Trophoblast cell (in vitro differentiated cells and primary cell): ENCODE measurements at places on chromosomes 7 and 10.
A peak's percentile ranks its signal among the peaks of the same experiment; 100 is the strongest.

- H3K36me3 ChIP-seq = no peaks in the 10 kb centered on the region
- DNase-seq = no peak
- H3K27ac ChIP-seq = no peak overlapping the region
- peaks cover 20% of the 10 kb centered on the region for H3K4me1 ChIP-seq
These were observed 35.8 kb downstream of the LAMB4 start for GRCh38 chr7:108094346-108094745.

- no peaks in the 10 kb centered on the region for H3K27me3 ChIP-seq
- H3K4me1 ChIP-seq = no peaks in the 10 kb centered on the region
- no peak overlapping the region for H3K4me3 ChIP-seq
These were observed 985.1 kb downstream of the SORCS1 start for GRCh38 chr10:106179430-106179829.

- DNase-seq = no peak
- no peaks in the 10 kb centered on the region for H3K27me3 ChIP-seq
- H3K27ac ChIP-seq = no peak overlapping the region
- H3K4me3 ChIP-seq = no peak overlapping the region
These were observed 3.1 kb downstream of the KBTBD2 start for GRCh38 chr7:32888505-32888904.

- no peaks in the 10 kb centered on the region for H3K36me3 ChIP-seq
- H3K27me3 ChIP-seq = no peaks in the 10 kb centered on the region
- no peak overlapping the region for H3K27ac ChIP-seq
- no peak for DNase-seq
- H3K4me3 ChIP-seq = no peak overlapping the region
These were observed 195.7 kb downstream of the HERPUD2 start for GRCh38 chr7:35499226-35499625.

- no peak overlapping the region for H3K27ac ChIP-seq
- no peak for DNase-seq
- no peak overlapping the region for H3K4me3 ChIP-seq
- no peaks in the 10 kb centered on the region for H3K27me3 ChIP-seq
- no peaks in the 10 kb centered on the region for H3K4me1 ChIP-seq
These were observed 122.2 kb downstream of the PDE1C start for GRCh38 chr7:31948029-31948428.

DNA sequence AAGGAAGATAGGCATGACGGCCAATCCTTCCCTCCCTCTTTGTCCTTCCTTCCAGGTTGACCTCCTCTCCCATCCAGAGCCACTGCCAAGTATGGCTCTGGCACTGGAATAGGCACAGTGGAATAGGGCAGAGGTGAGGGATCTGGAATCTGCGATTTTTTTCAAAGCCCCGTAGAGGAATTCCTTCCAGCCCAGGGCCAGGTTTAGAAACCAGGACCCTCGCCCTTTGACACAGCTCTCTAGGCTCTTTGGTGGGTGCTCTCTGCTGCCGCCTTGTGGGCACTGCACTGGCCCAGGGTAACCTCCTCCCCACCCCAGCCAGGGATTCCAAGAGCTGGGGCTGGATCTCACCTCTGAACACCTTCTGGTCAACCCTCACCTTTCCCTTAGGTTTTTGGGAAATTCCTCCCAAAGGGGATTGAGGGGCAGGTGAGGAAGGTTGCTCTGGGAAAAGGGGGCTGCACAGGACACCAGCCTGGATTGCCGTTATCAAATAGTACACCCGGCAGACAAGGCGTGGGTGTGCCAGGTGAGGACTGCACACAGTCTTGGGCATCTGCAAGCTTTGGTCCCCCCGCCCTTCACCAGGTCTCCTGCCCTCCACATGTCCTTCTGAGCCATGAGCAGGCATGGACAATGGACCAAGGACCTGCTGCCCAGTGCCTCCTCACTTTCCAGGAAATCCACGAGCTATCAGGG is 22.8 kb downstream of the C10orf105 start:
- H3K4me3 ChIP-seq = peak overlapping the region; percentile 39
- H3K27ac ChIP-seq = no peak overlapping the region
- H3K4me1 ChIP-seq = no peaks in the 10 kb centered on the region

- no peak overlapping the region for H3K4me3 ChIP-seq
- no peaks in the 10 kb centered on the region for H3K27me3 ChIP-seq
- no peaks in the 10 kb centered on the region for H3K36me3 ChIP-seq
- no peak for DNase-seq
- H3K4me1 ChIP-seq = no peaks in the 10 kb centered on the region
These were observed 152.7 kb downstream of the BICC1 start for GRCh38 chr10:58665361-58665760.

- H3K36me3 ChIP-seq = peaks cover 2% of the 10 kb centered on the region
- H3K4me1 ChIP-seq = peaks cover 44% of the 10 kb centered on the region
- no peaks in the 10 kb centered on the region for H3K27me3 ChIP-seq
- H3K27ac ChIP-seq = no peak overlapping the region
These were observed 29.6 kb downstream of the MINDY4 start for GRCh38 chr7:30800785-30801252.

DNA sequence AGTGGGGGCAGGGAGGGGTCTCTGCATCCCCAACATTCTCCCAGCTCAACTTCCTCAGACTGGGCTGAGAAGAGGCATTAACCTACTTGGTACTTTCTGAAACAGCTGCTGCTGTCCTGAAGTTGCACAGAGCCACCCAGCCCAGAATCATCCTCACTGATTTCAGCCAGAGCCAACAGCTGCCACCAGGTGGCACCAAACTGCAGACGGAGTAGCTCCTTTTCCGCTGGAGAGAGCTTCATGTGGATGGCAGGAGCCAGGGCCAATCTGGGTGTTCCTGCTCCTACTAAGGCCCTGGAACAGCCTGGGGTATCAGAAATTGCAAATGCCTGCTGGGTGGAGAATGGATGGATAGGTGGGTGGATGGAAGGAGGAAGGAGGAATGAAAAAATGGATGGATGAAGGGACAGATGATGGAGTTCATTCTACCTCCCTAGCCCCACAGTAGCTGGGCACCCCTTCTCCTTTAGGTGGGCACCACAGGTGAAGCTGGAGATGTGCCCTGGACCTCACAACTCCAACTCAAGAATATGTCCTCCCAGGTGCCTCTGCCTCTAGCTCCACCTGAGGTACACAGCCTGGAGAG is 11.8 kb upstream of the DRGX start:
- peak; percentile 77 for DNase-seq
- no peaks in the 10 kb centered on the region for H3K36me3 ChIP-seq
- H3K27me3 ChIP-seq = no peaks in the 10 kb centered on the region
- no peak overlapping the region for H3K4me3 ChIP-seq
- no peak overlapping the region for H3K27ac ChIP-seq

DNA sequence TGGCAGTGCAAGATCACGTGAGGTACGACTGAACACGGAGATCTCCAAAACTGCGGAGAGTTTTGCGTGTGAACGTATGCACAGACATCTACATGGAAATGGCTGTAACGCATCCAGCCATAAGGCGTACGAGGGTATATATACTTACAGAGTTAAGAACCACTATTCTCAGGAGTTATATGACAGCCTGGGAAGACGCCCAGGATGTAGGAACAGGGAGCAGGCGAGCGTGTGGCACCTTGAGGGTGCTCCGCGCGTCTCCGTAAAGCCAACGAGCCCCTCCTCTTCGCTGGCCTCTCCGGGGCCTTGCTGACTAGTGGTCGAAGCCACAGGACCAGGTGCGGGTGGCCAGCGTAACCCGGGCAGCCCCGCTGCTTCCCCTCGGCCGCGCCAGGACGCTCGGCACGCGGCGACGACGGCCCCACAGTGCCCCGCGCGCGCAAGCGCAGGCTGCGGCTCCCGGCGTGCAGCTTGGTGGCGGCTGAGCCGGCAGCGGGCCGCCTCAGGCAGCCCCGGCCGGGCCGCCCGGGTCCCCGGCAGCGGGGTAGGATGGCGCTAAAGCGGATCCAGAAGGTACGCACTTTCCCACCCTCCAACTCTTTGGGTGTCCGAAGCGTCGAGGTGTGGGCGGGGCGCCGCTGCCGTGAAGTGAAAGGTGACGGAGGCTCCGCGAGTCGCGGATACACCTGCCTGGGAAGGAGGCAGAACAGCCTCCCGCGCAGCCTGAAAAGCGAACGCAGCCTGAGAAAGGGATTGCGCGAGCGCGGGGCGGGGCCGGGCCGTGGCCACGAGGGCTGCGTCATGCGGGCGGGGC is at the start of gene UBE2D4:
UBE2D4 (plus strand) TSS at position 453 of the 814 bp plus-strand sequence; CDS start at position 550, 97 bp downstream.
- peak within 1 kb of the TSS; percentile 75 for H3K4me3 ChIP-seq
- H3K27me3 ChIP-seq = no peaks in the 10 kb centered on the region
- H3K27ac ChIP-seq = peak within 1 kb of the TSS; percentile 30
- peak; percentile 90 for DNase-seq

GRCh38 chr7:50645186-50645585 is 80.0 kb upstream of the DDC start:
- H3K36me3 ChIP-seq = peaks cover 3% of the 10 kb centered on the region
- H3K27ac ChIP-seq = no peak overlapping the region
- H3K4me3 ChIP-seq = no peak overlapping the region
- no peak for DNase-seq
- peaks cover 2% of the 10 kb centered on the region for H3K4me1 ChIP-seq

- DNase-seq = peak; percentile 51
- peaks cover 11% of the 10 kb centered on the region for H3K27me3 ChIP-seq
- H3K4me3 ChIP-seq = peak overlapping the region; percentile 71
- H3K36me3 ChIP-seq = no peaks in the 10 kb centered on the region
These were observed 2.4 kb downstream of the SFMBT2 start for GRCh38 chr10:7408291-7409044.

DNA sequence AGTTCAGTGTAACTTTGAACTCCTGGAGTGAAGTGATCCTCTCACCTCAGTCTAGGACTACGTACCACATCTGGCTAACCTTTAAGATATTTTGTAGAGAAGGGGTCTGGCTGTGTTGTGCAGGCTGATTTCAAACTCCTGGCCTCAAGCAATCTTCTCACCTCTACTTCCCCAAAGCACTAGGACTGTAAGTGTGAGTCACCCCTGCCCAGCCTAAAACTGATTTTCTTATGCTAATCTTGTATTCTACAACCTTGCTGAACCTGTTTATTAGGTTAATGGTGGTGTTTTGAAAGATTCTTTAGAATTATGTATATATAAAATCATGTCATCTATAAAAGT is 58.0 kb downstream of the LCOR start:
- no peak overlapping the region for H3K27ac ChIP-seq
- H3K4me1 ChIP-seq = peaks cover 6% of the 10 kb centered on the region
- no peaks in the 10 kb centered on the region for H3K27me3 ChIP-seq

- peak overlapping the region; percentile 66 for H3K27ac ChIP-seq
- no peak overlapping the region for H3K4me3 ChIP-seq
- peaks cover 19% of the 10 kb centered on the region for H3K4me1 ChIP-seq
- peak; percentile 58 for DNase-seq
- peaks cover 20% of the 10 kb centered on the region for H3K36me3 ChIP-seq
- H3K27me3 ChIP-seq = no peaks in the 10 kb centered on the region
These were observed 19.1 kb downstream of the DNAJB6 start for GRCh38 chr7:157355784-157356511.

DNA sequence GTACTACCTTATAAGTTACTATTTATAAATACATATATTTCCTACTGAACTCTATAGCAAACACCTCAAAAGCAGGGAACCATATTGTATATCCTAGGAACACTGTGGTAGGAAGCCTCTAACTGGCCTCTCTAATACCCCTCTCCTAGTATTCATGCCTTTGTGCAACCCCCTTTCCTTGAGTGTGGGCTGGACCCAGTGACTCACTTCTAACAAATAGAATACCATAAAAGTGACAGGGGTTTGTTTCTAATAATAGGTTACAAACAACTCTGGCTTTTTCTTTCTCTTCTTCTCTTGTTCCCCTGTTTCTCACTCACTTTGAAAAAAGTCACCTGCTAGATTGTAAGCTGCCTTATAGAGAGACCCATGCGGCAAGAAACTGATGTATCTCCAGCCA is 51.6 kb upstream of the MACC1 start:
- no peak for DNase-seq
- H3K27me3 ChIP-seq = no peaks in the 10 kb centered on the region
- no peak overlapping the region for H3K4me3 ChIP-seq
- no peaks in the 10 kb centered on the region for H3K4me1 ChIP-seq

DNA sequence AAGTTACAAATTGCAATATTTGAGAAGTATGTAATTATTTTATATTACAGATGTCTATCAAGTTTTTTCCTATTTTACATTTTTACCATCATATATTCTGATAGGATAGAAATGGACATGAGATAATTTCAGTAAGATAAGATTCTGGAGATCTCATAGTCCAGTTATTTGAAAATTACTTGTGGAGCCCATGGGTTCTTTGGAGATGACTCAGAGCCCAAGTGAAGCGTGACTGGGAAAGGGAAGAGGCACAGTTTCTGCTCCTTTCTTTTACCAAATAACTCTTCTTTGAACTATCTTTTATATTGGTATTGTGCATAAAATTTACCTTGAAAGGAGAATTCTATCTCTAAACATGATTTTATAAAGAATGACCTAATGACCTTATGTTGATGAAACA is 2.4 kb downstream of the CD36 start:
- no peaks in the 10 kb centered on the region for H3K36me3 ChIP-seq
- no peaks in the 10 kb centered on the region for H3K4me1 ChIP-seq
- H3K27me3 ChIP-seq = no peaks in the 10 kb centered on the region
- no peak overlapping the region for H3K27ac ChIP-seq
- no peak overlapping the region for H3K4me3 ChIP-seq

GRCh38 chr7:23742051-23742450 is 32.0 kb downstream of the STK31 start:
- no peaks in the 10 kb centered on the region for H3K27me3 ChIP-seq
- H3K36me3 ChIP-seq = no peaks in the 10 kb centered on the region
- no peaks in the 10 kb centered on the region for H3K4me1 ChIP-seq
- no peak overlapping the region for H3K27ac ChIP-seq

GRCh38 chr10:91694170-91694794 is 61.4 kb upstream of the PPP1R3C start:
- DNase-seq = no peak
- no peaks in the 10 kb centered on the region for H3K4me1 ChIP-seq
- H3K4me3 ChIP-seq = no peak overlapping the region
- H3K36me3 ChIP-seq = no peaks in the 10 kb centered on the region
- H3K27ac ChIP-seq = no peak overlapping the region

- no peak for DNase-seq
- peak overlapping the region; percentile 96 for H3K27ac ChIP-seq
- H3K4me1 ChIP-seq = no peaks in the 10 kb centered on the region
These were observed 1.6 kb upstream of the CDK13 start for GRCh38 chr7:39948375-39948955.

DNA sequence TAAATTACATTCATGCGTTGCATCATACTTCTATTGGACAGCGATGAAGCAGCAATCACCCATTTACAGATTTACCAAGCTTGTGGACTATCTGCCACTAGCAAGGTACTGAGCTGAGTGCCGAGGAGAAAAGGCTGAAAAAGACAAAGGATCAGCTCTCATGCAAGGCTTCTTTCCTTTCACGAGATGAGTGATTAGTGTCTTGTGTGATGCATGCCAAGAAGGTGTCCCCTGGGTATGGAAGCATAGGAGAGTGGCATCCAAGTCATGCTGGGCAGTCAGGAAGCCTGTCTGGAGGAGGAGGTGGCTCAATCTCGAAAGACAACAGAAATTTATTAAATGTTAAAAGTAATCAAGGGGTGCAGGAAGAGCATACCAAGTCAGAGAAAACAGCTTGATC is 40.9 kb downstream of the ACSM6 start:
- no peaks in the 10 kb centered on the region for H3K27me3 ChIP-seq
- H3K4me1 ChIP-seq = peaks cover 8% of the 10 kb centered on the region
- H3K27ac ChIP-seq = no peak overlapping the region
- no peak overlapping the region for H3K4me3 ChIP-seq
- H3K36me3 ChIP-seq = peaks cover 38% of the 10 kb centered on the region
